ENCODE measurements at places on chromosomes 1 and 21.

DNA sequence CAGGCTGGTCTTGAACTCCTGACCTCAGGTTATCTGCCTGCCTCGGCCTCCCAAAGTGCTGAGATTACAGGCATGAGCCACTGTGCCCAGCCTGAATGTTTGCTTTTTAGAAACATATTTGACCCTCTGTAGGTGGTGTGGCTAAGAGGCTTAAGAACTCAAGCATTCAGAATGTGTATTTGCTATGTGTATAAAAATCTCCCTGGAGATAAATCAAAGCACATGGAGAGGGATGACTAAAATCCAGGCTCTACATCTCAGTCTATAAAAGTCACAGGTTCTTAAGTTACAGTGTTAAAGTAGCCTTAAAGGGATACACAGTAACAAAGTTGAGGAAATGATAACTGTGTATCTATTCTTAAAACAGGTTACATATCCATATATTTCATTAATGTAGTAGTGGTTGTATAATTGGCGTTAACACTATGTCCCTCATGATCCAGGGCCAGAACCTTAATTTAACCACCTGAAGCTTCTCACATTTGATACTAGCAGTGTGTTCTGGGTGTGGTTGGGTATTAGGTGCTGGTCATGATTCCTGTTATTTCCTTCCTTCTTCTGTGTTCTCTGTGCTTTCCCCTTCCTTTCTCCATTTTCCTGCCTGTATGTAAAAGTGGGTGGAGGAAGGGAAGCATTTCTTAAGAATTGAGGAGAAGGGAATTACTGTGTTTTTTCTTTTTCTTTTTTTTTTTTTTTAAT is 16.2 kb downstream of the GIPC2 start:
- no peak for DNase-seq

DNA sequence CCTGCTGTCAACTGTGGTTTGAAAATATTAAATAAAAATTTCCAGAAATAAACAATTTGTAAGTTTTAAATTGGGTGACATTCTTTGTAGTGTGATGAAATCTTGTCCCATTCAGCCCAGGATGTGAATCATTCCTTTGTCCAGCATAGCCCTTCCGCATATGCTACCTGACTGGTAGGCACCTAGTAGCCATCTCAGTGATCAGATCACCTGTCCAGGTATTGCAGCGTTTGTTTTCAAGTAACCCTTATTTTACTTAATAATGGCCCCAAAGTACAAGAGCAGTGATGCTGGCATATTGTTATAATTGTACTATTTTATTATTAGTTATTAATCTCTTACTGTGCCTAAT is 351.6 kb upstream of the B3GALT2 start:
- DNase-seq = no peak

DNA sequence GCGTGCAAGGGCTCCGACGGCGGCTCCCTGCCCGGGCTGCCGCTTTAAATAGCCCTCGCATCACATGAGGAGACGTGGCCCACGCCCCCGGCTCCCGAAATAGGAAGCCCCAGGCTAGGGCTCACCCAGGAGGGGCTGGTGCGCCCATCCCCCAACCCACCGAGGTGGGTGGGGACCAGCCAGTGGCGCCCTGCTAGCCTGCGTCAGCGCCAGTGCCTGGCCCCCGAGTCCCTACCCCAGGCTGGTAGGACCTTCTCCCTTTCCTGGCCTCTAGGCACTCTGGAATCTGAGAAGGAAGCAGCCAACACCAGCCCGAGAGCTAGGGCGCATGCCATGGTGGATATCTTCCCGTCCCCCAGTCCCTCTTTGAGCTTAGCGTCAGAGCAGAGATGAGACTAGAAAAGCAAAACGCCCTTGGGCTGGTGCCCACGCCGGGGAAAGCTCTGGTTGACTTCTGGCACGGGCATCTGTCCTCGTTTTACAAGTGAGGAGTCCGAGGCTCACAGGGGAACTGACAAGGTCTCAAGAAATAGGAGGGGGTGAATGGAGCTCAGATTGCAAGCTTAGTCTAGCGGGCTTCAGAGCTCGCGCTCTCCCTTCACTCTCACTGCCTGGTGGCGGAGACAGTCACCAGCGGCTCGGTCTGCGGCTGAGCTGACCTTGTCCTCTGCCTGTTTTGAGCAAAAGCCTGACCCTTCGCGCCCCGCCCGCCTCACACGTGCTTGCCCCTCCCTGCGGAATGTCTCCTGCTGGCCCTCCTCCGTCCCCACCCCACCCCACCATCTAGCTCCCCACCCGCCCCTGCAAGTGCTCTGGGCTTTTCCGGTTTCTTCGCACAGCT is at the start of gene FABP3:
Gene FABP3, minus strand, starts transcription at position 21 of the 841 bp plus-strand sequence. CDS start 62 bp downstream, outside the sequence.
- peak; percentile 19 for DNase-seq

DNA sequence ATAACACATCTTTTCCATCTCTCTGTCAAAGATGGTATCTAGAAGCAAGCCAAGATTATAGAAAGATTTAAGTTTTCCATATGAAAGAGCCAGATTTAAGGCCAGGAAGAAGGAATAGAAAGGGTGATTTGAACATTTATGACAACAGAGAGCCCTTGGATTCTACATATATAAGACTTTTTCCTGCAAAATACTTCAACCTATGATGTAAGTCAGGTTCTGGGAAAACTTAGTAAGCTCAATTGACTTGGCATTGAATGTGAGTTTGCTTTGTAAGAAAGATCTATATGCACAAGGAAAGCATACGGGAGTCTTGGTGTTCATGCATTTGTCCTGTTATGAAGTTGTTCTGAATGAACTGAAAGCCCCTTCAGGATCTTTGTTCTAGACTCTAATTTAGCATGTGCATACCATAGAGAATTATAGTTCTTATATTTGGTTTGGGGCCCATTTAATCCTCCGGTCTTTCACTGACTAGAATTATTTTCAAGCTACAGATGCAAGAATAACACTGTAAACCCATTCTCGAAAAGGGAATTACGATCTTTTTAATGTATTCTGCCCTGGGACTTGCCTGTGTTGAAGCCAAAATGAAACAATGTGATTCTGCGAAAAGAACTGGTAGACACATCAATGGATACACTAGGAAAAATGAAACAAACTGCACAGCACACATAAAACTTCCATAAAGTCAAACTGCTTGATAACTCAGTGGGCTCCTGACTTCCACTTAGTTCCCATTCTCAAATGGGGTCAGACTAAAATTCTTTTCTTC is 152.8 kb downstream of the DISP1 start:
- no peak for DNase-seq

- no peak for DNase-seq
These were observed 482 bp downstream of the SLC2A5 start for GRCh38 chr1:9068981-9069325.

DNA sequence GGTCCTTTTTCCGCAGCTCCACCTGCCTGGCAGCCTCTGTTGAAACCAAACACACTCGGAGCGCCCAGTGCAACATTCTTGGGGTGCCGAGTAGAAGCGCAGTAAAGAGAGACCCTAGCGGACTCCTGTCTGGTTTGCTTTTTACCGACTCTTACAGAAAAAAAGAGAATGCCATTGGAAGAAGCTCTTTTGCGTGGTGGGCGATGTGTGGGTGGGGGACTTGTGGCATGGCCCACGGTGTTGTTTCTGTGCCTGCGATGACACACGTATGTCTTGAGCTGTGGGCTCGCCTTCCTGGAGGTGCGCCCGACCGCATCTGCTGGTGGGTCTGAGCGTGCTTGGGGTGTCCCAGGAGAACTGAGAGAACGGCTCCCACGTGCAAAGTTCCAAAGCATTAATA is 7.3 kb upstream of the BARHL2 start:
- DNase-seq = no peak

DNA sequence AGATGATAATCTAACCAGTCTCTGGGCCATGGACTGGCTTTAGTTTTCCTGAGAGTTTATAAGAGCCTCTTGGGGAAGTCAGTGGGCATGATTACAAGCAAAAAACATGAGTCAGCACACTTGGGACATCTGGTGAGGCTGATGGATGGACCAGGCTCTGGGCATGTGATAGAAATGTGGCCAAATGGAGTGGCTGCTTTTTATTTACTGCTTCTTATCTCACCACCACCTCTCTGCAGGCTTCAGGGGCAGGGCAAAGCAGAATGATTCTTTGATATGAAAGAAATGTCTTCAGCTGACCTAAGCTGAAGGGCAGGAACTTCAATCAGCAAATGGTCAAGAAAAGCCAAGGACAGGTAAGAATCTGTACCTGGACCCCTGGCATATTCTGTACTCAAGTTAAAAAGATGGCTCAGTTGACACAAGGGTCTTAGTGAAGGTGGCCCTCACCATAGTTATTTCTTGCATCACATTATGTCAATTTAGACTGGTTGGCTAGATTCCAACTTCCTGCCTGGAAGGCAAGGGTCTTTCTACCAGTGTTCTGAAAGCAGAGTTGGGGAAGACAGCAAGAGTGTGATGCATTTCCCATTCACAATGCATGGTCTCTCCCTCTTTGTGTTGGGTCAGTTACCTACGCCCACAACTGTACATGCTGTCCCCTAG is 162.8 kb downstream of the FASLG start:
- DNase-seq = no peak

GRCh38 chr1:206982216-206982615 is 12.0 kb upstream of the FCAMR start:
- peak; percentile 44 for DNase-seq

DNA sequence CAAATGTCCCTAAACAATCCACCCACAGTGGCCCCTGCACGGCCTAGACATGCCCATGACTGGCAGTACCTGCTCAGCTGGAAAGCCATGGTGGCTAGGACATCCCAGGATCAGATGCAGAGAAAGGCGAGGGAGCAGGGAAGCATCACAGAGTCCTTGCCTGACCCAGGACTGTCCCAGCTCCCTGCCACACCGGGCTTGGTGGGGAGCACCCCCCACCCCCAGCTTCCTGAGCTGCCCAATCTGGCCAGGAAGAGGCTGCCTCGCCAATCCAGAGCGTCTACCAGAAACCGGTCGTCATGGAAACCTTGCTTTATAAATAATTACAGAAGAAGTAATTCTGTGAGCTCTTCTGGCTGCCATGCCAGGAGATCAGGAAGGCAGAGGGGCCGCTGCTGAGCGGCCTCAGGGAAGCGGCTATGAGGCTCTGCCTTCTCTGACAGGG is 34.8 kb downstream of the ACOT7 start:
- DNase-seq = peak; percentile 26

GRCh38 chr1:14027099-14027498 is 327.1 kb downstream of the PRDM2 start:
- DNase-seq = no peak

DNA sequence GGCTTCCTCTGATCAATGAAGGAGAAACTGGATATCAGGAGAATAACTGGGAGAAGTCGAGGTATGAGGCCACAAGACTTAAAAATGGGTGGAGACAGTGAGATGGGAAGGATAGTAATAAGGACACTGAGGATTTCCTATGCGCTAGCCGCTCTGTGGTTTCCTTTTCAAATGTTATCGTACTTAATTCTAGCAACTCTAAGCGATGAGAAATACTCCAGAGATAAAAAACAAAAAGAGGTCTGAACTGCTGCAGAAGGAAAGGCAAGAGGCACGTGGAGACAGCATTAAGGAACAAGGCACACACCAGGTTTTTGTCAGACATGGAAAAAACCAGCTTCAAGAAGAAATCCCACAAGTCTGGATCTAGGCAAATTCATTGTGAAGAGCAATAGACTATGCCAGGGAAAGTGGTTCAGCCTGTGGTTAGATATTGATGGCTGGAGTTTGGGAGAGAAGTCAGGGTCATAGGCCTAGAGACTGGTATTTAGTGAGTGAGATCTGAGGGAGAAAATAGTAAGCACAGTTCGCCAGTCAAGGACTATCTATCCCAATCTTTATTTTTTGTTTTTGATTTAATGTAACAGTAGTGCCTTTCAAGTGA is 5.3 kb downstream of the CLCA2 start:
- no peak for DNase-seq

DNA sequence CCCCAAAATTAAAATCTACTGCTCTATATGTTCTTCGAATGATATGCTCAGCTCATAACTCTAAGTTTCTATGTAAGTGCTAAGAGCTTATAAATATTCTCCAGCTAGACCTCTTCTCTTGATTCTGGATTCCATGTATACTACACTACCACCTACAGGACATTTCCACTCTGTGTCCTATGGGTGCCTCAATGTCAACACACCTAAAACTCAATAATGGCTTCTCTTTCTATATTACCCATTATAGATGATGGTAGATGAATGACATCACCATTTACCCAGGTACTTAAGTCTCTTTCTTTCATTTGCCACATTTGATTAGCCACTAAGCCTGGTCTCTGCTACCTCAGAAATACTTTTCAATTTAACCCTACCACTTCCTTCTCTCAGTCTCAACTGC is 41.3 kb downstream of the TBX19 start:
- DNase-seq = no peak

GRCh38 chr1:97144527-97144926 is 422.9 kb downstream of the PTBP2 start:
- no peak for DNase-seq

DNA sequence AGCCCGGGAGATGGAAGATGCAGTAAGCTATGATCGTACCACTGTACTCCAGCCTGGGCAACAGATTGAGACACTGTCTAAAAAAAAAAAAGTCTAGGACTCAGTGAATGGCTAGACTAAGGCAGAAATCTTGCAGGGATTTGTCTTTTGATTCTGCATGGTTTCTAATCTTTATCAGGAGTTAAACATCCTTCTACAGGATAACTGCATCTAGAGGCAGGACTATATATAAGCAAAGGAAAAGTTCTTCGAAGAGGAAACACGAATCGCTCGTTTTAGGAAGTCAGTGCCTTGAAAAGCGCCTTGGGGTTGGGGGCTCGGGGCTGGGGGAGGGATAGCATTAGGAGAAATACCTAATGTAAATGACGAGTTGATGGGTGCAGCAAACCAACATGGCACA is 602 bp upstream of the UFC1 start:
- DNase-seq = no peak

DNA sequence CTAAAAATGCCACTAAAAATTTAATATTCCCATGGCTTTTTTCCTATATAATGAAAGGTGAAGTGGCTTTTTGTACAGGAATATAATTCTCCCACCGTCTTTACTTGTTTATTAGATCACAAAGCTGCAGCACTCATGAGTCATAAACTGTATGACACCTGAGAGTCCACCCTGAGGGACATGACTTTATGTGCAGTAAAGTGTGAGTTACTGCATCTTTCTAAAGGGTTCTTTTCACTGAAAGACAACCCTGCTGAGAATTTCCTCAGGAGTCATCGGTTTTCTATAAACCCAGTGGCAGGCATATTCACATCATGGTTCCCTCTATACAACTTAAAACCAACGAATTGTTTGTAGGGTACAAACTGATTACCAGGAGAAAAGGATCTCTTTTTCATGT is 77.4 kb downstream of the APP start:
- DNase-seq = no peak
